ENCODE measurements at places on chromosomes 4 and X.

GRCh38 chr4:48669086-48669485 lies 111.0 kb downstream of the FRYL start:
- no peak for DNase-seq

DNA sequence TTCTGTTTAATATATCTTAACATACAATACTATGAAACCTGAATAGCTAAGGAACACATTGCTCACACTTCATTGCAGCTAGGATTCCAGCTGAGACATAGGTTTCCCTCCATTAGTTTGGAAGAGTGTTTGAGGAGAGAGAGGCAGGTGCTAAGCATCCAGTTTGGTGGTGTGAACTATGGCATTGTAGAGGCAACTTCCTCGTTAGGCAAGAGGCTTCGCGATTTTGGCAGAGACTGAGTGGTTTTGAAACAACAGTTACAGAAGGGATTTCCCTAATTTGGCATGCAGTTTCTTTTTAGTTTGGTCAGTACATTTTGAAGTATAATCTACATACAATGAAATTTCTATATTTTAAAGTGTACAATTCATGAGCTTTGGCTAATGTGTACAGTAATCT lies 117.1 kb upstream of the BMP3 start:
- no peak for DNase-seq

GRCh38 chrX:111259559-111259958 lies 10.7 kb downstream of the CAPN6 start:
- no peak for DNase-seq

DNA sequence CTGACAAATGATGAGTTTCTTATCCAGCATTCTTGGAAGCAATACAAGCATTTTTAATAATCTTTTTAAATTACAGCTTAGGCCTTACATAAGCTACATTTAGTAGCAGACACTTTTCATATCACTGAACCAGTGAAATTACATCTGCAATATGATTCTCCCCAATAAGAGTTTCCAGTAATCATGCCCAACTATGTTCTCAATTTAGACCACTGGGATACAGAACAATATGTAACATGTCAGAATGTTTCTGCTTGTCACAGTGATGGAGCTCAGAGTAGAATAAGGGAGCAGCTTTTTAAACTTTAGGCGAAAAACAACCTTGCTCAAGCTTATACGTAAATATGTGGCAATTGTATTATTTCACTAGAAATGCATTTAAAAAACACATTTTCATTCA lies 1132.2 kb downstream of the FAT4 start:
- DNase-seq: no peak

- no peak for DNase-seq
Measured at GRCh38 chrX:40088803-40089540, 8.8 kb downstream of the BCOR start.

DNA sequence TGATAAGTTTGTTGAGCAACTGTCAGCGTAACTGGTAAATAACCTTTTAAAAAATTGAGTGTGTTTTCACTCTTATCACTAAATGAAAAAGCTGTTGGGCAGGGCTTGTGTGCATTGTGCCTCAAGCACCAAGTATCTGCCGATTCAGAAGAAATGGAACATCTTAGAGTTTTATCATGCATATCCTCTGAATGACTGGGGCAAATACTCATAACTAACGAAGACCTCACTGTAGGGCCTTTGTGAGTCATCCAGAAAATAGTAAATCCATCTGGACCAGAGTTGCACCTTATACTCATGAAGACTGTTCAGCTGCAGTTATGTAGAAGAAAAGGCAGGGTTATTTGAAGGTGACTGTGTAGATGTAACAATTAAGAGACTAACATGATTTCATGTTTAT lies 222.1 kb downstream of the CAMK2D start:
- DNase-seq: no peak

- no peak for DNase-seq
Measured at GRCh38 chr4:149889991-149890390, 74.3 kb upstream of the IQCM start.

DNA sequence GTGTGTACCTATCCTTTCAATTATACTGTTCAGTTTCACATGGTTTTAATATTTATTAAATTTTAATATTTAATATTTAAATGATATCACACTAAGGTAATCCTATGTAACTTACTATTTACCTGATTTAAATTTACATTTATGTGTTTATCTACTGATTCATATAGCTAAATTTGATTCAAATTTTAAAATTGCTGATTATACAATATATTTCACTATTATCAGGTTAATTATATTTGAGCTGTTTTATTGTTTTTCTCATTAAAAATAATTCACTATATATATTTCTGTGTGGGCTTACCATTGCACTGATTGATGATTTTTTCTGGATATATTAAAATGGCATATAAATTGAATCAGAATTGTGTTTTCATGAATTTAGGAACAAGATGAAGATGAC lies 1923.5 kb downstream of the STIM2 start:
- no peak for DNase-seq

- DNase-seq: no peak
Measured at GRCh38 chrX:121000589-121000988, 15.0 kb upstream of the CT47A1 start.

- DNase-seq: no peak
Measured at GRCh38 chrX:38606821-38607220, 45.5 kb downstream of the TSPAN7 start.

- peak; percentile 24 for DNase-seq
Measured at GRCh38 chr4:87058356-87059073, 123.7 kb downstream of the AFF1 start.

GRCh38 chrX:142251202-142251601 lies 46.1 kb upstream of the MAGEC2 start:
- DNase-seq: no peak

GRCh38 chrX:150768580-150769190 lies 75.5 kb downstream of the MTMR1 start:
- no peak for DNase-seq

- no peak for DNase-seq
Measured at GRCh38 chr4:37678624-37679023, 7.6 kb downstream of the RELL1 start.

DNA sequence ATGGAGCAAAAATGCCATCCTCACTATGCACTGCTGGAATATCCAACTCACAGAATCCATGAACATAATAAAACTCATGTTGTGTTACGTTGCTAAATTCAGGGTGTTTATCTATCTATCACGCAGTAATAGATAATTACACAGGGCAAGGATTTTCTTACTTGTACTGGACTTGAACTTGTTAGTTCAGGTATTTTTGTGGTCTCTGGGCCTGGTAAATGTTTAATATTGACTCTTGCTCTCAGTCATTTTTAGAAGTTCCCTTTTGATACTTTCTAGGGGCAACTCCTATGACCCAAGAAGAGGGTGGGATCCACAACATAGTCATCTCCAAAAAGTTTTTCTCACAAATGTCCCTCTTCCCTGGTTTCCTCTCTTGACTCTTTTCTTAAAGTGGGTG lies 522.4 kb upstream of the IGFBP7 start:
- DNase-seq: no peak

All from stimulated activated CD4-positive, alpha-beta T cell treated with anti-CD3 and anti-CD28 coated beads, Interleukin-1b, Interleukin-23, amount 100 ng/mL, for 1 hour (primary cell).